ENCODE measurements at places on chromosomes 11 and 22.

- no peak for DNase-seq
Measured at GRCh38 chr22:21673534-21674321, 7.9 kb downstream of the PPIL2 start.

DNA sequence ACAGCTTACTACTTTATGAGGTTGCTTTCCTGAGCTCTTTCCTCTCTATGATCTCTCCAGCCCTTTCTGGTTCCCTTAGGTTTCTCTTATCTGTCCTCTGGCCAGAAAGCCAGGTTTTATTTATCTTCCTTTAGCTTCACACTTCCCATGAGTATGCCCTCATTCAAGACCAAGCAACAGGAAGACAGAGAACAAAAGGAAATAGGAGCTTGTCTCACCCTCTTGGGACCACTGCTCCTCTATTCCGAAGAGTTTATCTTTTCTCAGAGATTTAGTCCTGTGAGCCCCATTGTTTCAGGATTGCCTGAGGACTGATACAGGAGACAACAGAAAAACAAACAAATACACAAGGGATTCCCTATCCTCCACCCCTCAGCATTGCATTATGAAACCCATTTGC is 62.4 kb upstream of the CCDC179 start:
- DNase-seq: no peak

DNA sequence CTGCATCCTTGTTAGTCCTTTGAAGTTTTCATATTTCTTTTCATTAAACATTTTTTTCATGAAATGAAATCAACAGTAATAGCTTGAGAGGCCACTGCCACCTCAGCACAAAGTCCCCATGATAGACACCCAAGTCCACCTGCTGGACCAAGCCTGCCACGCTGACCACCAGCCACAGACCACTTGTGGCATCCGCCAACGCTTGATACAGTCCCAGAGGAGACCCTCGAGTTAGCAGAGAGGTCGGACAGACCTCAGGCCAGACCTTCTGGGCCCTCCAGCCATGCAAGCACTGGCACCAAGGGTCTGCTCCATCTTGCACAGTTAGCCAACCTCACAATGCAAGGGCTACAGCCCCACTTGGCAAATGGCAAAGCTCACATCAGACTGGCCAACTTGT is 91.8 kb upstream of the RTL6 start:
- DNase-seq: no peak

- no peak for DNase-seq
Measured at GRCh38 chr11:43381802-43382201, 23.1 kb downstream of the TTC17 start.

- DNase-seq: no peak
Measured at GRCh38 chr11:83047515-83048225, 24.0 kb downstream of the RAB30 start.

- DNase-seq: no peak
Measured at GRCh38 chr11:13210424-13210823, 67.2 kb upstream of the BMAL1 start.

- DNase-seq: no peak
Measured at GRCh38 chr11:75503531-75504099, 22.1 kb downstream of the GDPD5 start.

- DNase-seq: no peak
Measured at GRCh38 chr22:46764140-46764680, 1.8 kb downstream of the TBC1D22A start.

GRCh38 chr22:42857845-42858481 is 890 bp upstream of the ARFGAP3 start:
- no peak for DNase-seq

GRCh38 chr11:114131461-114131864 is 72.0 kb downstream of the ZBTB16 start:
- no peak for DNase-seq

GRCh38 chr22:38433871-38434270 is 21.1 kb downstream of the KCNJ4 start:
- no peak for DNase-seq

GRCh38 chr22:42764895-42765363 is 44.3 kb upstream of the A4GALT start:
- DNase-seq: no peak

- DNase-seq: no peak
Measured at GRCh38 chr22:28351476-28351875, 328.2 kb downstream of the TTC28 start.

GRCh38 chr11:61281581-61282250 is 13.4 kb downstream of the VWCE start:
- no peak for DNase-seq

DNA sequence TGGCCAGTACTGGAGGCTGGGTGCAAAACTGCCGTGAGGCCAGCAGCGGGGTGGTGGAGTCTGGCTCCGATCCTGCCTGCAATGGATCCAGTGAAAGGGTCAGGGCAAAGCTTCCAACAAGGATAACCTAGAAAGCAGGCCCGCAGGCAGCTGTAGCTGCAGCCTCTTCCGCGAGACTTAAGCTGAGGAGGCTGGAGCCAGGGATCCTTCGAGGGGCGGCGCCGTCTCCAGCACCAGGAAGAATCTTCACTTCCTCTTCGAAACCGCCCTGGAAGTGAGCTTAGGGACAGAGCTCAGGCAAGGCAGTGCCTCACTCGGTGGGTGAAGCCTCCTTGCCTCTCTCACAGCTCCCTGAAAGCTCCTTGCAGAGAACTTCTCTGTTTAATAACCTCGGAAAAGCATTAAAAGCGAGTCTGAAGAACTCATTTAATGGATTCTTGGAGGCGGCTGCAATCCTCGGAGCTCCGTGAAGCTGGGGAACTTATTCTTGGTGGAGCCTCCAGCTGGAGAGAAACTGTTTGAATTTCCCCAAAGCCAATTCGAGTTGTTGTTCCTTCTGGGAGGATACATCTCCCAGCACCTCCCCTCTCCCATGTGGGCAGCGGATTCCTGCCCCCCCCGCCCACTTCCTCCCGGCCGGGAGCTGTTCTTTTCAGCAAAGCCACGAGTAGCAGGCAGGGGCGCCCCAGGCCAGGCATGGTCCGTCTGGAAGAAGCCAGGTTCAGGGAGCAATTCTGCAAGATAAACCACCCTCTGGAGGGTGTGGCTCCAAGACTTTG is 169.9 kb downstream of the CTTN start:
- DNase-seq: no peak

GRCh38 chr11:65126624-65127274 is 4.6 kb downstream of the MRPL49 start:
- DNase-seq: no peak

All from NCI-H2081 treated with DMSO at 0.1 percent for 48 hours (cell line).